ENCODE measurements at places on chromosomes 6 and 20.

- no peak for DNase-seq
Observed at GRCh38 chr20:6632187-6632586, 135.3 kb upstream of the BMP2 start.

GRCh38 chr6:168126566-168127383 lies 47.8 kb upstream of the FRMD1 start:
- no peak for DNase-seq

DNA sequence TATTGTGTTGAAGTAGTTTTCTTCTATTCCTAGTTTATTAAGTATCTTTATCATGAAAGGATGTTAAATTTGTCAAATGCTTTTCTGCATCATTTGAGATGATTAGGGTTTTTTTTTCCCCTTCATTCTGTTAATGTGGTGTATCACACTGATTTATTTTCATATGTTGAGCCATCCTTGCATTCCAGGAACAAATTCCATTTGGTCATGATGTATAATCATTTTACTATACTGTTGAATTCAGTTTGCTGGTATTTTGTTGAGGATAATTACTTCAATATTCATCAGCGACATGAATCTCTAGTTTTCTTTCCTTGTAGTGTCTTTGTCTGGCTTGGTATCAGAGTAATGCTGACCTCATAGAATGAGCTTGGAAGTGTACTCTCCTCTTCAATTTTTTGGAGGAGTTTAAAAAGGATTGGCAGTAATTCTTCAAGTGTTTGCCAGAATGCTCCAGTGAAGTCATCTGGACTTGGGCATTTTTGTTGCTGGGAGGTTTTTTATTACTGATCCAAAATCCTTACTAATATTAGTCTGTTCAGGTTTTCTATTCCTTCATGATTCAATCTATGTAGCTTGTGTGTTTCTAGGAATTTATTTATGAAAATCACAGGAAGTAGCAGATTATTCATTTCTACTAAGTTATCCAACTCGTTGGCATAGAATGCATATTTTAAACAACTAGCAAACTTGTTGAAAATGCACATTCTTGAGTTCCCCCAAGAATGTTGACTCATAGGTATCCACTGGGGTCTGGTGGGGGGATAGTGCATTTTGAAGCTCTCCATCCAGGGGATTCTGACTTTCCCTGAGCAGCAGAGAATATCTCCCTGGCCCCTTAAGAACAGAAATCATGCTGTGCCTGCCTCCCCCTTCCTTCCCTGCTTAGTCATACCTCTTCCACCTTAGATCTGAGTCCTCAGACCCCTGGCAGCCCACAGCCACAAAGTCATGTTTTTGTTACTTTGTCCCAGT lies 187.1 kb downstream of the BMP7 start:
- no peak for DNase-seq

GRCh38 chr20:45020236-45020886 lies 54.0 kb downstream of the STK4 start:
- DNase-seq: no peak

DNA sequence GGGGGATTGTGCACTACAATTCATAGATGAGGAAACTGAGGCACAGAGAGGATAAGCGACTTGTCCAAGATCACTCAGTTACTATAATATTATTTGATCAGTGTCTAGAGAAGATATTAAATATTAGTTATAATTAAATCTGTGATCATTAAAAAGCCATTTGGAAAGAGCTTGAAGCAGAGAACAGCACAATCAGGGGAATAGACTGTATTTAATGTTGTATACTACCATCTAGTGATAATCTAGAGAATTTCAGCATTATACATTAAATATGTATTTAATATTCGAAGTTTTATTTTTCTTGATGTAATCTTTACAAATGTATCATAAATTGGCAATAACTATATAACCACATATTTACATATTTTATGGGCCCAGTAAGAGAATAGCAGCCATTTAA lies 20.1 kb upstream of the MTCL3 start:
- DNase-seq: no peak
